Activated CD8-positive, alpha-beta memory T cell treated with anti-CD3 and anti-CD28 coated beads, Interleukin-2, amount 10 ng/mL, durations not matched to agents 7 days and 5 days (primary cell): ENCODE measurements at places on chromosomes 16 and 17. TPM values are rescaled to one million over a fixed set of nuclear protein-coding genes. Genes with fewer than 3 reads are reported as not detected.
A peak's percentile ranks its signal among the peaks of the same experiment; 100 is the strongest.

- no peak overlapping the region for H3K4me3 ChIP-seq
- H3K27ac ChIP-seq: no peak overlapping the region
- H3K36me3 ChIP-seq: no peaks in the 10 kb centered on the region
- DNase-seq: no peak
Measured at GRCh38 chr17:1299552-1300370, 20.3 kb downstream of the TRARG1 start.

DNA sequence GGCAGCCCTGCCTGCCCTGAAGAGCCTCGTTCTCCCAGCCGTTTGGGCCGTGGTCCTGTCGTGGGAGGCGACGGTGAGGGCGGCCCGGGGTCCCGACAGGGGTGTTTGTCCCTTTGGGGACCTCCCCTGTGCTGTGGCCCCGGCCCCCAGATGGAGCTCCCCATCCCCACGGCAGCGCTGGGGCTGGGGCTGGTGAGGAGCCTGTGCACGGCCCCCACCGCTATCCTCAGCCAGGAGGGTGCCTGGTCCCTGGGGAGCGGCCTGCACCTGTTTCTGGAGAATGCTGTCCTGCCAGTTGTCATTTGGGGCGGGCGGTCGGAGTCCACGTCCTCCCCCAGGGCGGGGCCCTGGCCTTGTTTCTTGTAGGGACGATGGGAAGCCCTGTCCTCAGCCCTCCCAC, 6.6 kb downstream of the CAPN15 start:
- no peak overlapping the region for H3K27ac ChIP-seq
- H3K4me1 ChIP-seq: peaks cover 16% of the 10 kb centered on the region
- no peak overlapping the region for H3K4me3 ChIP-seq

GRCh38 chr16:25027781-25028180, 12.6 kb upstream of the ARHGAP17 start:
- no peak overlapping the region for H3K27ac ChIP-seq
- H3K36me3 ChIP-seq: no peaks in the 10 kb centered on the region
- H3K4me3 ChIP-seq: no peak overlapping the region
- no peaks in the 10 kb centered on the region for H3K27me3 ChIP-seq

GRCh38 chr16:86598607-86599565, 20.5 kb downstream of the FOXL1 start:
- no peaks in the 10 kb centered on the region for H3K4me1 ChIP-seq
- H3K27ac ChIP-seq: no peak overlapping the region
- peaks cover 31% of the 10 kb centered on the region for H3K27me3 ChIP-seq

DNA sequence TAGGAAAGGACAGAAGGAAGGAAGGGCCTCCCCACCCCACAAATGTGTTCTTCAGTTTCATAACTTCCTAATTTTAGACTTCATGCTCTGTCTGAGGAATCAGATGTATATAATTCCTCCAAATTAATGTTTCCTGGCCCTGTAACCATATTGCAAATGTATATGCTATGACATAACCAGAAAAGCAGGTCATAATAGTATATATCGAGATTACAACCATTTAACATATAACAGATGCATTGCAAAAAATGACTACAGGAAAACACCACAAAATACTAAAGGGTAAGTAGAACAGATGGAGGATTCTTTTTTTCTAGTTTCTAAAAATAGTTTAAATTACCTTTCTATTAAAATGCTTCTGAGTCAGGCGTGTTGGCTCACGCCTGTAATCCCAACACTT, 3.1 kb upstream of the EXOC7 start:
- peaks cover 6% of the 10 kb centered on the region for H3K36me3 ChIP-seq
- no peaks in the 10 kb centered on the region for H3K27me3 ChIP-seq

DNA sequence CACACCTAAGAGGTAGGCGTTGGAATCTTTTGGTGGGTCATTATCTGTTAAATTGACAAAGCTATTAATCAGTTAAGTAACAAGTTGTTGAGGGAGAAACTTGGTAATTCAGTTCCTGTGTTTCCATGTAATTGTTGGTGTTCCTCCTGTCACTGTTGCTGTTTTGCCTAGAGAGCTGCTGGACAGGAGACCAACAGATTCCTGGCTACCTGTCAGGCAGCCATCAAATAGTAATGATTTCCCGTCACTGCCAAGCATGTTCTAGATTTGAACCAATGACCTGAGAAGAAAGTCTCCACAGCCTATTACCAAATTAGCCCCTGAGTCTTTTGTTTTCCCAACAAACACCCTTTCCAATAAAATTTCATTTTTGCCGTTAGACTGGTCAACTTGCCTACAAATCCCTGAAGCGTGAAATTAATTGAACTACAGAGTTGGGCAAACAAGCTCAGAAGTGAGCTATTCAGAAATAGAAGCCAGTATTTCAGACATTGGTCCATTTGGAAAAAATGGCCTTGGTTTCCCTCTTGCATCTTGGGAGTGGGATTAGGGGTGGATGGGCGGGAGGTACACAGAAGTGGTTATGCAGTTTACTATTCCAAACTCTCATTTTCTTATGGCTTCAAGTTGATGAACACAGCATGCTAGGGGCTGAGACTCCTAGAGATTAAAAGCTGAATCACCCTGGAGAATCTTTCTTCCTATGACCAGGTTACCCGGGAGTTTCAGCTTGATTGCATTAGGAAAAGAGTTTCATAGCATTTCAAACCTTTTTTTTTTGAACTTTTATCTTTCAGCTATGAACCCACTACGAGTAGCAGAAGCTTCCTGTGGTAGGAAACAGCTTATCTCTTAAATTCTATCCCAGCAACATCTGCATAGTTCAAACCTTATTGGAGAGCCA, 262.8 kb upstream of the MAF start:
- no peak for DNase-seq
- no peak overlapping the region for H3K27ac ChIP-seq
- no peak overlapping the region for H3K4me3 ChIP-seq

- no peak for DNase-seq
- no peaks in the 10 kb centered on the region for H3K36me3 ChIP-seq
- peaks cover 7% of the 10 kb centered on the region for H3K27me3 ChIP-seq
- no peak overlapping the region for H3K27ac ChIP-seq
Measured at GRCh38 chr16:17571499-17572093, 100.8 kb upstream of the XYLT1 start.

DNA sequence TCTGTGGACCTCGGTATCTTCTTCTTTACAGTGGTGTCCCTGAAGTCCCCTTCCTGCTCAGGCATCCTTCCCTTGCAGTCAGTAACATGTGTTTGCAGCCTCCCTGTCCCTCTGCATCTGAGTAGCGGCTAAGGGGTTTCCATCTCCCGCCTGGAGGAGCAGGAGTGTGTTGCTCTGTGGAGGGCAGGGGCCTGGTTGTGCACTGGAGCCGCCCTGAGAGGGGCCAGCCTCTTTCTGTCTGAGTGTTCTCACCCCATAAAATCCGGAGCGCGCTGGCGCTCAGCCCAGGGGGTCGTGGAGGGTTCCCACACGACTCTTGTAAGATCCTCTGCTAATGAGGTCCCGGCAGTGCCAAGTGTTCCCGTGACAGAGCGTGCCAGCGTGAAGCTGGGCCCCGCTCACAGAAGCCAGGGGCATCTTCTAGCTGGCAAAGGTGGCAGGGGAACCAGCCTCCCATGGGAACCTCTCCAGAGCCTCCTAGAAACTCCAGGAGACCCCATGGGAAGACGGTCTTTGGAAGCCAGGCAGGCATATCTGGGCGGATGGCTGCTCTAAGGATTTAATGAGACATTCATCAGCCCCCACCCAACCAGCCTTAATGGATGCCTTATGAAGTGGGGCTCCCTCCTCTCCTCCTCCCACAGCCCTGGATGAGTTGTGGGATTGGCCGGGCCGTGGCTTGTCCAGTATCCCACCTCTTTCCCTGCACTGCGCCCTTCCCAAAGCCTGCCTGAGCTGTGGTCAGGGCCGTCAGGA, 91.4 kb upstream of the GSE1 start:
- DNase-seq: no peak
- no peak overlapping the region for H3K27ac ChIP-seq
- peaks cover 2% of the 10 kb centered on the region for H3K4me1 ChIP-seq
- peaks cover 2% of the 10 kb centered on the region for H3K36me3 ChIP-seq
- no peaks in the 10 kb centered on the region for H3K27me3 ChIP-seq

GRCh38 chr17:9658593-9659211, 13.4 kb downstream of the USP43 start:
- H3K4me1 ChIP-seq: no peaks in the 10 kb centered on the region
- H3K27me3 ChIP-seq: peaks cover 17% of the 10 kb centered on the region
- no peaks in the 10 kb centered on the region for H3K36me3 ChIP-seq
- H3K27ac ChIP-seq: no peak overlapping the region
- no peak for DNase-seq

- DNase-seq: no peak
- no peak overlapping the region for H3K27ac ChIP-seq
- H3K4me1 ChIP-seq: peaks cover 27% of the 10 kb centered on the region
- peak overlapping the region; percentile 90 for H3K4me3 ChIP-seq
- H3K36me3 ChIP-seq: no peaks in the 10 kb centered on the region
Measured at GRCh38 chr16:81780350-81780749, 1.3 kb downstream of the PLCG2 start.

- no peak overlapping the region for H3K27ac ChIP-seq
- no peak overlapping the region for H3K4me3 ChIP-seq
- H3K27me3 ChIP-seq: peaks cover 67% of the 10 kb centered on the region
- peaks cover 2% of the 10 kb centered on the region for H3K4me1 ChIP-seq
- no peak for DNase-seq
- no peaks in the 10 kb centered on the region for H3K36me3 ChIP-seq
Measured at GRCh38 chr17:46853896-46854444, 2.6 kb downstream of the WNT9B start.

DNA sequence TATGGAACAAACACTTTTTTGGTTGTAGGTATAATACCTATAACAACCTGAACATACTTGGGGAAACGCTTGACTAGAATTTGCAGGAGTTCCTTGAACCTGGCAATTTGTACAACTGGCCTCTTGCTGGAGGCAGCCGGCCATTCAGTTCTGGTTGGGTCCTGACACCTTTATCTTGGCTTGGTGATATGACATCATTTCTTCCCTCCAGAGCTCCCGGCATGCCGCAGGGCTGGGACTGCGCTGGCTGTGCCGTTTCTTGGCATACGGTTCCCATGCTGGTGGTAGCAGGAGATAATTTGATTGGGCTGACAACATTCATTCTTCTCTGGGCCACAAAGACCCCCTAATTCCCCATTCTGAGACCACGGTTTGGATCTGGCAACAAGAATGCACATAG, 87.5 kb downstream of the ASIC2 start:
- DNase-seq: no peak
- no peak overlapping the region for H3K4me3 ChIP-seq
- H3K27me3 ChIP-seq: no peaks in the 10 kb centered on the region
- no peaks in the 10 kb centered on the region for H3K4me1 ChIP-seq
- H3K27ac ChIP-seq: no peak overlapping the region
- H3K36me3 ChIP-seq: no peaks in the 10 kb centered on the region

DNA sequence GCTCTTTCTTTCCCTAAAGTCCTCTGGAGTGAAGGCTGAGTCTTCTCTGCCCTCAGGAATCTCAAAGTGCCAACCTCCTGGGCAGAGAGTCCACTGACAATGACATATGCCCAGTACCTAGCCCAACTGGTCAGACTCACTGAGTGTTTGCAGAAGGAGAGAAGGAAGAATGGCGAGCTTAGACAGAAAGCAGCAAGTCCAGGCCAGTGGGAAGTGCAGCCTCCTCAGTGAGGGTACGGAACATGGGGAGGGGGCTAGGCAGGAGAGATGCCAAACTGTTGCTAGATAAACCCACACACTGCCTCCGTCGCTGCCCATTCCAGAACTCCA, 678 bp downstream of the EXOC7 start:
- no peak for DNase-seq
- H3K4me3 ChIP-seq: peak overlapping the region; percentile 98
- H3K4me1 ChIP-seq: peaks cover 16% of the 10 kb centered on the region
- H3K36me3 ChIP-seq: peaks cover 26% of the 10 kb centered on the region
- H3K27ac ChIP-seq: peak overlapping the region; percentile 97

DNA sequence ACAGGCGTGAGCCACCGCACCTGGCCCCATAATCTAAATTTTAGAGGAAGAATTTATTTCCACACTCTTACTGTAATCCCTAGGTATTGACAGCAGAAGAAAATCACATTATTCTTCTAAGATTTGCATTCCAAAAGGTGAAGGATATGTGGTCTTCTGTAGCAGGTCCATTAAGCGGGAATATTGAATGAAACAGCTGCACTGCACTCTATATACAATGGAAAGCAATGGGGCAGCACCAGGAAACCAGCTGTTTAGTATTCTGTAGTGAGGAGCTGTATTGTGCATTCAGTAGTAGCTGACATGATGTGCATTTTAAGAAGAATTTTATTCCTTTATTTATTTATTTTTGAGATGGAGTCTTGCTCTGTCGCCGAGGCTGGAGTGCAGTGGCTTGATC, 49.6 kb downstream of the PSMD12 start:
- H3K4me1 ChIP-seq: no peaks in the 10 kb centered on the region
- H3K27me3 ChIP-seq: peaks cover 6% of the 10 kb centered on the region
- H3K36me3 ChIP-seq: no peaks in the 10 kb centered on the region
- H3K4me3 ChIP-seq: no peak overlapping the region

- no peaks in the 10 kb centered on the region for H3K4me1 ChIP-seq
- H3K27ac ChIP-seq: no peak overlapping the region
- no peaks in the 10 kb centered on the region for H3K36me3 ChIP-seq
- DNase-seq: no peak
- no peaks in the 10 kb centered on the region for H3K27me3 ChIP-seq
- no peak overlapping the region for H3K4me3 ChIP-seq
Measured at GRCh38 chr16:87150681-87151280, 166.4 kb downstream of the C16orf95 start.

ACSM2A gene
- total RNA-seq: 0.26 TPM

ELOB gene
- 318 TPM for total RNA-seq
